ENCODE measurements at places on chromosomes 3 and 15. TPM values are rescaled to one million over a fixed set of nuclear protein-coding genes. Genes with fewer than 3 reads are reported as not detected.

GRCh38 chr3:141795276-141795675 lies 32.1 kb downstream of the GRK7 start:
- no peaks in the 10 kb centered on the region for H3K36me3 ChIP-seq
- no peaks in the 10 kb centered on the region for H3K27me3 ChIP-seq

DNA sequence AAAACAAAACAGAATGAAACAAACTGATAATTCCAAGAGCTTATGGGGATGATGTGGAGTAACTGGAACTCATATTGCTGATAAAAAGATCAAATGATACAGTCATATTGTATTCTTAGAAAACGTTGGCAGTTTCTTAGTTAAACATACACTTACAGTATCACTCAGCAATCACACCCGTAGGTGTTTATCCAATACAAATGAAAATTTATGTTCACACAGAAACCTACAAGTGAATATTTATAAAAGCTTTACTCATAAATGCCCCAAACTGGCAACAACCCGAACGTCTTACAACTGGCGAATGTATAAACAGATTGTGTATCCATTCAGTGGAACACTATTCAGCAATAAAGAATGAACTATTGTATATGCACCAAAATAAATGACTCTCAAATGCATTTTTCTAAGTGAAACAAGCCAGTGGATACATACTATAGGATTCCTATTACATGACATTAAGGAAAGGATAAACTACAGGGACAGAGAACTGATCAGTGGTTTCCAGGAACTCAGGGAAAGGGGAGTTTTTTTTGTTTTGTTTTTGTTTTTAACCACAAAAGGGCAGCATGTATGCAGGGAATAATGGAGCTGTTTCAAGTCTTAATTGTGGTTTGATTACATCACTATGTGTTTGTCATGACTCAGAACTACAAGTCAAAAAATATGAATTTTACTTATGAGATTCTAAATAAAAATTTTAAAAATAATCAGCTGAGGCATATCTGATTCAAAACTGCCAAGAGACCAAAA lies 71.8 kb upstream of the NDUFB4 start:
- no peak overlapping the region for H3K4me3 ChIP-seq
- no peak overlapping the region for H3K27ac ChIP-seq
- DNase-seq, result no peak
- no peaks in the 10 kb centered on the region for H3K4me1 ChIP-seq
- H3K36me3 ChIP-seq, result no peaks in the 10 kb centered on the region
- H3K27me3 ChIP-seq, result no peaks in the 10 kb centered on the region

DNA sequence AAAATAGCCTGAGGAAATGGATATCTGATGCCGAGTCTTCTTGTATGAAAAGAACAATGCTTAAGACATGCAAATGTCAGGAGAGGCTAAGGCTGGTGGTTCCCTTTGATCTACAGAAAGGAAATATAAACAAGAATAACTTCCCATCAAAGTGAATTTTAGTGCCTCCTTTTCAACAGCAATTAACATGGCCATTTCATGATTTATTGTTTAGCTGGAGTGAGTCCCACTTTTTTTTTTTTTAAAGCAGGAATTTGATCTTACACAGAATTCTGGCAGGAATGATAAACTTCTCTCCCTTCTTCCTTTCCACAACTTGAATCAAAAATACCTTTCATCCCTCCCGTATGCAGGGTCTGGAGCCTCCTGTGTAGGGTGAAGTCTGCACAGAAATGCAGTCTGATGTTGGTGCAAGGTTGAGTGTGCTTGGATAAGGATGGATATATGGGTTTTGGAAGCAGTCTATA lies 287.0 kb downstream of the MEX3B start:
- H3K4me1 ChIP-seq, result peaks cover 8% of the 10 kb centered on the region
- H3K4me3 ChIP-seq, result no peak overlapping the region
- DNase-seq, result no peak
- H3K27ac ChIP-seq, result no peak overlapping the region
- H3K36me3 ChIP-seq, result no peaks in the 10 kb centered on the region

- DNase-seq, result no peak
- no peaks in the 10 kb centered on the region for H3K27me3 ChIP-seq
- no peak within 1 kb of the TSS for H3K27ac ChIP-seq
- H3K4me1 ChIP-seq, result no peaks in the 10 kb centered on the region
- H3K36me3 ChIP-seq, result no peaks in the 10 kb centered on the region
Measured at GRCh38 chr15:79970624-79971434, at the start of gene BCL2A1. Gene BCL2A1, minus strand, starts transcription at chr15:79971196. Its CDS starts 77 bp downstream, at chr15:79971119.

The CTXN2 gene
- not detected for total RNA-seq

- H3K4me3 ChIP-seq, result no peak overlapping the region
- H3K4me1 ChIP-seq, result no peaks in the 10 kb centered on the region
- DNase-seq, result no peak
- H3K27ac ChIP-seq, result no peak overlapping the region
- H3K36me3 ChIP-seq, result no peaks in the 10 kb centered on the region
Measured at GRCh38 chr15:75229191-75230015, 27.7 kb downstream of the C15orf39 start.

The PATL2 gene
- total RNA-seq, result not detected

- no peaks in the 10 kb centered on the region for H3K4me1 ChIP-seq
- no peaks in the 10 kb centered on the region for H3K27me3 ChIP-seq
- DNase-seq, result no peak
- no peak overlapping the region for H3K27ac ChIP-seq
- H3K4me3 ChIP-seq, result no peak overlapping the region
- no peaks in the 10 kb centered on the region for H3K36me3 ChIP-seq
Measured at GRCh38 chr3:144760831-144761230, 789.2 kb downstream of the DIPK2A start.

DNA sequence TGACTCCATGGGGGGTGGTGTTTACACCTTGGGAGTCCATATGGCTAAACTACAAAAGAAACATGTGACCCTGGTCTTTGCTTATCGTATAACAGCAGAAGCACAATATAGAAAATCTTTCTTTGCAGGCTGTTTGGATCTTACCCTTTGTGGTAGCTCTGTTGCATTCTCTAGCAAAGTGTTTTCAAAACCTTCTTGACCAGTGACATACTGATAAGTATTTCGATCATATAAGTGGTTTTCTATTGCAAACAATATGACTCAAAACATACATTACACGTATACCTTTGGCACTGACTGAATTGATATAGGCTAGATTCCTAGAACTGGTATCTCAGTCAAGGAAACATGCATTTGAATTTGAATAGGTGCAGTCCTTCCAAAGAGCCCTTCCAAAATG lies 24.7 kb upstream of the ATP10A start:
- DNase-seq, result no peak
- H3K4me1 ChIP-seq, result no peaks in the 10 kb centered on the region
- no peak overlapping the region for H3K27ac ChIP-seq
- H3K36me3 ChIP-seq, result no peaks in the 10 kb centered on the region
- H3K27me3 ChIP-seq, result no peaks in the 10 kb centered on the region
- H3K4me3 ChIP-seq, result no peak overlapping the region

The KLF15 gene
- 25.3 TPM for total RNA-seq

The KNG1 gene
- total RNA-seq, result not detected

DNA sequence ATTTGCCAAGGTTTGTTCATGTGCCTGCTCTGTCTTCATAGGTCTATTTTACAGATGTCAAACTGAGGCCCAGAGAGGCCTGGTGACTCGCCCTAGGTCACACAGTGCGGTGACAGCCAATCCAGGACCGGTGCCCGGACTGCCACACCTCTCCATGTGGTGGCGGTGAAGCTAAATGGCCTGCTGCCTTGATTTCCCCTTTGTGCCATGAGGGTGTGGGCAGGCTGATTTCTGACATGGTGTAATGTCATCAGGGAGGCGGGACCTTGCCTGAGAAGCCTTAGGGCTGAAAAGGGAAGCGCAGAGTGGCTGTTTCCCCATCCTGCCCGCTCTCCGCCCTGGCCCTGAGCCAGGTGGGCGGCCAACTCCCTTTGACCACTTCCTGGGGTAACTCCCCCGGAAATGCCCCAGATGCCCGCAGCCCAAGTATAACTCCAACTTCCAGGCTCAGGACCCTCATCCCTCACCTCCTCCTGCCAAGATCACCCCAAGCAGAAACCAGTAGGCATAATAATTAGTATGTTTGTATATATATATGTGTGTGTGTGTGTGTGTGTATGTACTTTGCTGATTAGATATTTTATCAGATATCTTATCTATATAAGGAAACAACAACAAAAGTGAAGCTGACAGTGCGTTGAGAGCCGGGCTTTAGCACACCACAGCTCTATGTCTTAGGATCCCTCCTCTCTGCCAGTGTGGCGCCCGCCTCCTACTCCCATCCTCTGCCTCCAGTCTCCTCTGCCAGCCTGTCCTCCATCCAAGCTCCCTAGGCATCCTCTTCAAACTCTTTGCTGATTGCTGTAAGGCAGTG lies 63.9 kb downstream of the IQSEC1 start:
- no peaks in the 10 kb centered on the region for H3K27me3 ChIP-seq
- H3K4me3 ChIP-seq, result no peak overlapping the region
- H3K4me1 ChIP-seq, result peaks cover 5% of the 10 kb centered on the region

DNA sequence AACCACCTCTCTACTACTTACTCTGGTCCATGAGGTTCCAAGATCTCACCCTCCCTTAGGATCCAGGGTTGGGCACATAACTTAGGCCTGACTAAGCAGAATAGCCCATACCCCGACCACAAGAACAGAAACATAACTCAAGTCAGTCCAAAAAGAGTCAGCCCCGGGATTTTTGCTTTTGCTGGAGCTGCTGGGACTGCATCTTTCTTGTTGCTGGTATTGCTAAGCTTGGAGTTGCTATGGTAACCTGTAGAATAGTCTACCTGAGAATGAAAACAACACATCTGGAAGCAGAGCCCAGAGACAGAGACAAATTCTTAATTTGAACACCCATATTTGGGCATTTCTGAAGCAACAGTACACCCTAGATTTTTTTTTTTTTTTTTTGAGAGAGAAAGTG lies 6.5 kb downstream of the RUBCN start:
- no peak overlapping the region for H3K4me3 ChIP-seq
- DNase-seq, result no peak
- no peaks in the 10 kb centered on the region for H3K27me3 ChIP-seq
- H3K36me3 ChIP-seq, result no peaks in the 10 kb centered on the region
- peaks cover 9% of the 10 kb centered on the region for H3K4me1 ChIP-seq

DNA sequence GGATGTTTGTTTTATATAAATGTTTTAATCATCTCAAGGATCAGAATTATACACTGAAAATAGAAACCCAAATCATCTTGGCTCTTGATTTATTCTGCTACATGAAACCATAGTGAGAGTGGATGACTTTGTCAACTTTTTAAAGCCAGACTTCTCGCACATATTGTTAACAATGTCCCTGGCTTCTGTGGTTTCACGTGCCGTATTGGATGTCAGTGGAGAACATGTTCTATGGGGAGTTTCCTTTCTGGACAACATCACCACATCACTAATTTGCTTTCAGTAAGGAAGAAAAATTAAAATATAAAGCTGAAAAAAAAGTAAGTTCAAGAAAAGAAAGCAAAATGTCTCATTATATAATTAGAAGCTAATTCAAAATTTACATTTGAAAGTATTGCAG lies 297.1 kb upstream of the MME start:
- peaks cover 7% of the 10 kb centered on the region for H3K4me1 ChIP-seq
- no peaks in the 10 kb centered on the region for H3K36me3 ChIP-seq
- no peak for DNase-seq
- H3K27ac ChIP-seq, result no peak overlapping the region
- H3K27me3 ChIP-seq, result no peaks in the 10 kb centered on the region

GRCh38 chr3:26967501-26967900 lies 344.9 kb downstream of the LRRC3B start:
- no peak overlapping the region for H3K27ac ChIP-seq
- DNase-seq, result no peak
- H3K4me1 ChIP-seq, result no peaks in the 10 kb centered on the region
- H3K27me3 ChIP-seq, result no peaks in the 10 kb centered on the region

The ZPLD1 gene
- total RNA-seq, result not detected

- no peak for DNase-seq
- H3K27ac ChIP-seq, result no peak overlapping the region
- H3K27me3 ChIP-seq, result no peaks in the 10 kb centered on the region
- H3K4me3 ChIP-seq, result no peak overlapping the region
Measured at GRCh38 chr3:122688996-122689395, 8.4 kb downstream of the PARP14 start.

- no peak overlapping the region for H3K27ac ChIP-seq
- no peaks in the 10 kb centered on the region for H3K36me3 ChIP-seq
- no peaks in the 10 kb centered on the region for H3K4me1 ChIP-seq
- DNase-seq, result no peak
Measured at GRCh38 chr3:97689111-97689510, 75.4 kb upstream of the ARL6 start.
